ENCODE measurements at places on chromosomes 3 and 15.

GRCh38 chr15:94237903-94238302, 6.5 kb downstream of the MCTP2 start:
- DNase-seq: no peak

DNA sequence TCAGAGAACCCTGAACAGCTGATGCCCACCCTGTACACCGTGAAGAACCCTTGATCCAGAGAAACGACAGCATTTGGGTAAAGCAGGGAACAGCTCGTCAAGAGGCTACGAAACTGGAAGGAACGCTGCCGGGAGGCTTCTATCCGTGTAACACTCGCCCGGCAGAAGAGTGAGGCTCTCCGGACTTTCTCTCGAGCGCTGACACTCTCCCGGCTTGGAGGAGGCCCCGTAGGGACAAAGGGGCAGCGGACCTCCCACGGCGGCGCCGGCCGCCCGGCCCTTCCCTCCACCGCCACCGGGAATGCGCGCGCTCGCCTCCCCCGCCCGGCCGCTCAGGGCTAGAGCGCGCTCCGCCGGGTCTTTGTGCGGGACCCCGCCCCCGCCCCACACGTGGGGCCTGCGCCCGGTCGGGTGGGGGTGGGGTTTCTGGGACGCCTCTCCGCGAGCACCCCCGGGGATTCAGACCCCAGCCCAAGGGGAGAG, 1.7 kb downstream of the HYAL2 start:
- peak; percentile 86 for DNase-seq

GRCh38 chr15:25652704-25653103, 210.4 kb downstream of the ATP10A start:
- no peak for DNase-seq

DNA sequence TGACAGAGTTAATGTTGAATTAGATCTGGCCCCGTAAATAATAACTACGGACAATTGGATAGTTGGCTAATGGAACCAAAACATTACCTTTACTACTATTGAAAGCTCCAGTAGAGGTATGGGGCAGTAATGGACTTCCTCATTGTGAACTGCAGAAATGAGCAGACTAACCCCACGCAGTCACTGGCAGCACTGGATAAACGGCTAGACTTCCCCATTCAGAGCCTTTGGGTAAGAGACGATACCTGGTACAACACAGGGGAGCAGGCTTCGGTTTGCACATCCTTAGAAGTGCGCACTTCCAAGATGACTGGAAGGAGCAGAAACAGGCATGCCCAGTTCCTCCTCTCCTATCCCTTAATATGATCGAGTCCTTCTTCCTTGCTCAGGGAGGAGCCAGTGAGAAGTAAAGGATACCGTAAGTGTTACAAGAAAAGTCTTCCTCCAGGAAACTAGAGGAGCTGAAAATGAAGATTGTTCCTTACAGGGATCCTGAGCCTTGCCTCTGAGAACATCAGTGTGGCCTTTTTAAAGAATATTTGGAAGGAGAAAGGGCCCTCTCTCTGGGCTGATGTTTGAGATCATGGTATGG, 100.5 kb upstream of the NECTIN3 start:
- no peak for DNase-seq

GRCh38 chr15:57631386-57632110, 39.8 kb downstream of the MYZAP start:
- DNase-seq: no peak

- no peak for DNase-seq
These were observed 35.8 kb downstream of the MLH1 start for GRCh38 chr3:37029111-37029510.

GRCh38 chr15:58710701-58711100, 38.8 kb downstream of the ADAM10 start:
- DNase-seq: no peak

- no peak for DNase-seq
These were observed 36.3 kb upstream of the UTS2B start for GRCh38 chr3:191366675-191367074.

- no peak for DNase-seq
These were observed 38.5 kb downstream of the STARD5 start for GRCh38 chr15:81285461-81285860.

- no peak for DNase-seq
These were observed 66.9 kb downstream of the RNF13 start for GRCh38 chr3:149879872-149880271.

GRCh38 chr3:103494512-103494911, 1059.7 kb downstream of the ZPLD1 start:
- no peak for DNase-seq

DNA sequence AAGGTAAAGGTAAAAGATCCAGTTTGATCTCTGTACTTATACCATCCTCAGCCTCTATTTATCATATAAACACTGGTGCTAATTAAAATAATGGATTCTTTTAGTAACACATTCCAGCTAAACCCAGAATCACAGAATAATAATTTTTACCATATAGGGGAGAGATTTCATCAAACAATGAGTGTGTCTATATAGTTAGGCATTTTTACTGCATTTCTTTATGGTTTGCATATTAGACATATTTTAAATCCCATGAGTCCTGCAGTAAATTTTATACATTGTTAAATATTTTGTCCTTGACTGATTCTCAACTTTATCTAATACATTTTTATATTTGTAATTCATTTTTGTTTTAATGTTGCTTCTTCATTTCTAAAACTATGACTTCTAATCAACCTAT, 323.7 kb upstream of the AGTR1 start:
- DNase-seq: no peak

GRCh38 chr3:45123030-45123429, 23.1 kb downstream of the CDCP1 start:
- DNase-seq: no peak

- no peak for DNase-seq
These were observed 697.7 kb downstream of the TUSC7 start for GRCh38 chr3:117407317-117407716.

DNA sequence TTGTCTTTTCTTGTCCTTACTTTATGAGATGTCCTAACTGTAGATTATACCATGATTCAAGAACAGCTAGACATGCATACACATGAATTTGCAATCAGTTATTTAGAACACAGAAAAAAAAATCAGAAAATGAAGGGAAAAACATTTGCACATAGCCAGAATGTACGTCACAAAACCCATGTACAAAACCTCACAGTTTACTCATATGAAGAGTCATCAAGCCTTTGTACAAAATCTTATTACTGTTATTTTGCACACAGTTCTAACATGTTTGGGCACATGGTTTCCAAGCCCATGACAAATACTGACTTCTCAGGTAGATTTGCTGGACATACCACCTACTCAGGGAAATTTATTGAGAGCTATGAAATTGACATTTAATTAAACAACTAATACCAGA, 48.2 kb downstream of the MAP3K13 start:
- DNase-seq: no peak
